Right kidney (tissue), 9 donors: ENCODE measurements at places on chromosomes 7 and 10.

DNA sequence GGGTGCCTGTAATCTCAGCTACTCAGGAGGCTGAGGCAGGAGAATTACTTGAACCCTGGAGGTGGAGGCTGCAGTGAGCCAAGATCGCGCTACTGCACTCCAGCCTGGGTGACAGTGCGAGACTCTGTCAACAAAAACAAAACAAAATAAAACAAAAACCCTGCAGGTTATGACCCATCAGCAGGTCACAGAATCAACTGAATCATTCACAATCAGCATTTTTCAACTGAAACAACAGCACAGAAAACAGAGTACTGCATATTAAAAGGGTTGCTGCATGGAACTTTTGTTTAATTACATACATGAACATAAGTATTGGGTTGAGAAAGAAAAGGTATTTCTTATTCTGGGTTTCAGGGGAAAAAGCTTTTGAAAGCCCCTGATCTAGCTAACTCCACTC lies 77.6 kb downstream of the KCNMA1 start:
- DNase-seq = no peak

GRCh38 chr7:134845461-134845860 lies 66.0 kb downstream of the CALD1 start:
- no peak for DNase-seq

DNA sequence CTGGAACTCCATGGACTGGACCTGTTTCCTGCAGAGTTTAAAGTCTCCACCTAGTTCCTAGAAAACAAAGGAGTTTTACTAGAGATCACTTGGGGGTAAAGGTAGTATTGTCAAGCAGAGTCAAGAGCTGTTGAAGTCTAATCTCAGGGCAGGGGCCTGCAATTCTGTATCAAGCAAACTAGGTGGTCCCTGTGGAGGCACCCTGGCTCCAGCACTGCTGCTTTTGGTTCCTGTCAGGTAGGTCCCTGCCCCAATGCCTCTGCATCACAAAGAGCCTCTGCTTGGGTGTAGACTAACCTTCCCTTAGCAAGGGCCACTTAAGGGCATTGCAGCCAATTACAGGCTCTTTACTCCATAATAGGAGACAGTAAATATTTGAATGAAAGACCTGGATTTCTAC lies 22.5 kb downstream of the ZSCAN25 start:
- DNase-seq = no peak

GRCh38 chr10:130968964-130969363 lies 342.6 kb downstream of the TCERG1L start:
- DNase-seq = no peak

- no peak for DNase-seq
These were observed 24.1 kb downstream of the GET4 start for GRCh38 chr7:900331-901040.

DNA sequence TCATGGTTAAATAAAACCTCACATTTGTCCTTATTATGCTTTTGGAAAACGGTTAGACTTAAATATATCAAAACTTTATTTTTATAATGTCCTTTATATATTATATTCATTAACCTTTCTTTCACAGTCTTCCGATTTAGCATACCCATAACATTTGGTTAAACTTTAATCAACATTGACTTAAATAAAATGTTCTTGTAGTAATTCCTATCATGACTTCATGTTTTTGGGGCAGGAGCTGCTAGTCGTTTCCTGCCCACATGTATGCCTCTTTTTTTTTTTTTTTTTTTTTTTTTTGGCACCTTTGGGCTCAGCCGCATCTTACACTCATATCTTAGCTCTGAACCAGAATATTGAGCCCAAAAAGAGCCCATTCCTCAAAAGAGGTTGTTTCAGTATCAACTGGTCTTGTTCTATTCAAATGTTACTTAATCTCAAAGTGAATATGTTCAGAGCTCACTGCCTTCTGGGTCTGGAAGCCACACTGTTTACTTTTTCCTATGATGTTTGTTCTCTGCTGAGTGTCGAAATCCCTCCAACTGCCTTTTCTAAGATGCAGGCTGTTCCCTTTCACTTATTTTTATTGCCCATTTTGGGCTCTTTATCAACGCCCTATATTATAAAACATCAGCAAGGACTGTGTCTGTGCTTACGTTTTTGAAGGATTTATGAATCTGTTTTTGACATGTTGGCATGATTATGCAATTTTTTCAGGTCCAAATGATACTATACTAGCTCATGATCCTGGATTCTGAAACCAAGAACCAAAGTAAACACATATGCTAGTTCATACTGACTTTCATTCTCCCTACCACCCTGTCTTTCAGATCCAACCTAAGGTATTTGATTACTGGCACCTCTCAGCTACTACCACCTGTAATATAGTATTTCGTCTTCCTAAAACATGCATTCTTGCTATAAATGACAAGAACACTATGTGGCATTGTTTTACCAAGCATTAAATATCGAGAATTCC lies 914.4 kb downstream of the PCDH15 start:
- DNase-seq = no peak

DNA sequence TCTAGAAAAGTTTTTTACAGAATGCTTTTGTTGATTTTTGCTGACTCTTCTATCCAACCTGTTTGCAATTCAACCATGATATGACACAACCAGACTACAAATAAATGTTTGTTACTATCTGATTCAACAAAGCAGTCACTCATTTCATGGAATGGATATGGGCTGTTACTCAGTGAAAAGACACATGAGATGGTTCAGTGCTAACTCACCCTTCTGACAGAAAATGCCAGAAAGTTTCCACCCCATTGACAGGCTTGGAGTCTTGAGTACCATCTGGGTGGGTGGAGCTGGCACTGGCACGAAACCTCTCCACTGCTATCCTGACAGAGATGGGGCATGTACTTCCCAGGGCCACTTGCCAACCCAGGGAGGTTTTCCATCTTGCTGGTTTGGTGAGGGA lies 39.5 kb downstream of the RBM28 start:
- DNase-seq = no peak

- no peak for DNase-seq
These were observed 152.8 kb downstream of the AUTS2 start for GRCh38 chr7:69751026-69751425.

- no peak for DNase-seq
These were observed 97.8 kb downstream of the SLC37A3 start for GRCh38 chr7:140300243-140301136.

- DNase-seq = no peak
These were observed 869 bp upstream of the LOXL4 start for GRCh38 chr10:98268694-98269431.

GRCh38 chr10:15808204-15808797 lies 52.0 kb downstream of the MINDY3 start:
- DNase-seq = no peak

GRCh38 chr7:117324960-117325359 lies 2.1 kb upstream of the WNT2 start:
- DNase-seq = no peak
